ENCODE measurements at places on chromosomes 11 and 22. TPM values are rescaled to one million over a fixed set of nuclear protein-coding genes. Genes with fewer than 3 reads are reported as not detected.

FZD4 gene
- total RNA-seq, result 15.8 TPM

RTN4RL2 gene
- 1.6 TPM for total RNA-seq

DNA sequence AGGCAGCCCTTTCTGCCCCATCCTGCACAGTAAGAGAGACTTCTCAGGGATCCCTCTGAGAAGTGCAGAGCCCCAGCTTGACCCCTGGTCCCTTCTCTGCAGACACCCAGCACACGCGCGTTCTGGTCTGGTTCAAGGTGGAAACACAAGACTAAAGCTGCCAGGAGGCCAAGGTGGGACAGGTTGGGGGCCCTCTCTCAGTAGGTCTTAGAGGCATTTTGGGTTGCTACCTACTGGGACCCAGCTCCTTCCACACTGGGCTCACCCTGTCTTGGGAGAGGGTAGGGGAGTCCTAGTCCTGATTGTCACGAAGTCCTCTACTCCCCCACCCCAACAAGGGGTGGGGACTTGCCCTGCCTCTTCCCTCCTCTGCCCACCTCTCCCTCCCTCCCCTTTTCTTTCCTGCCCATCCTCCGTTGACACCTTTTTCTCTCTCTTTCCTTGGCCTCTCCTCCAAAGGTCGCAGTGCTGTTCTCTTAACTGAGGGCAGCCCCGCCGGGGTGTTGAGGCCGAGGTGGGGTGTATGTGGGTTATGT, 763 bp upstream of the SOX10 start:
- no peak for DNase-seq

- no peak for DNase-seq
Measured at GRCh38 chr11:118939953-118940598, 14.3 kb upstream of the BCL9L start.

DNA sequence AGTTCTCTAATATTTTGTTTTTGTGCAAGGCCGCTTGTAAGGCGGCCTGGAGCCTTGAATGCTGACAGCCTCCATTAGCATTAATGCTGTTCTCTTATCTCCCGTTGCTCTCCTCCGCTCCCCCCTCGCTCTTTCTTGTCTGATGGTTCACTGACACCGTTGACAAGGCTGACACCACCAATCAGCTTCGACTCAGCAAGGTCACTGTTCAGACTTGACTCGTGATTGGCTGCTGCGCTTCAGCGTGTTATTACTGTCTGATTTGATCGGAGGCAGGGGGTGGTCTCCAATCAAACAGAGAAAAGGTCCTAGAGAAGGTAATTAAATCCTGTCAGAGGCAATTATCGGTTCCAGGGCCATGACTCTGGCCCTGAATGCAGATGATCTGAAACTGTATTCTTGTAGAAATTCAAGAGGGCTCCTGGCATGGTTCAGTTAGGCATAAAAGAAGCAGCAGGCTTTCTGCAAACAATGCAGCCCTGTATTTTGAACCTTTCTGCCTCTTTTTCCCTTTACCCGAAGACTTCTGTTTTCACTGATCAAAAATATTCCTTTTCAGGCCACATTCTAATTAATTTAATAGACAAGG, 49.3 kb upstream of the MPPED2 start:
- no peak for DNase-seq

DNA sequence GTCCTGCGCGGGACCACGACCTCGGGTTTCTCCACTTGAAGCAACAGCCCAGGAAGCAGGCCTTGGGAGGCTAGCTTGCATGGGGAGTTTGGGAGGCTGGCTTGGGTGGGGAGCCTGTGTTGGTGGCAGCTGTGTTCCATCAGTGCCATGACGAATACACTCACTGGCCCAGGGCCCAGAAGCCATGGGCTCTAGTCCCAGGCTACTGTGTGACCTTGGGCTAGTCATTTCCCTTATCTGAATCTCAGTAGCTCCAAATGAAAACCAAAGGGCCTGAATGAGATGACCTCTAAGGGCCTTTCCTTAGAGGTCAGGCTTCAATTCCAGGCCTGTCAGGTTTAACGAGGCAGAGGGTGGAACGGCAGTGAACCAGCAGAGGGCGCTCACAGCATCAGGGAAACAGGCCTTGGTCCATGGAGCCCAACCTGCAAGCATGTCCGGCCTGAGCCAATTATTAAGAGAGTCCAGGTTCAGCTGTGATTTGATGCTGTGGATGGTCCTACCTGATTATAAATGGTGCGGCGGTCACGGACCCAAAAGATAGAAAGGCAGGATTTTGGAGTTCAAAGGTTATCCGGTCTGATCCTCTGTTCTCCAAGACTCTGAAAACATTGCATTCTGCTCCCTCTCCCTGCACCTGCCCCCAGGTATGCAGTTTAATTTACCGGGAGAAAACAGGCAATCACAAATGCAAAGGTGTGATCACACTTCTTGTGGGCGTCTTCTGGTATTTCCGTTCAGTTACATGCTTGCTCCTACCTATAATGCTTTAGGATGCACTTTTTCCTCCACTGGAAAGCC, 15.9 kb downstream of the PTPN5 start:
- DNase-seq, result peak; percentile 34
